ENCODE measurements at places on chromosomes 5 and 9.
A peak's percentile ranks its signal among the peaks of the same experiment; 100 is the strongest.

DNA sequence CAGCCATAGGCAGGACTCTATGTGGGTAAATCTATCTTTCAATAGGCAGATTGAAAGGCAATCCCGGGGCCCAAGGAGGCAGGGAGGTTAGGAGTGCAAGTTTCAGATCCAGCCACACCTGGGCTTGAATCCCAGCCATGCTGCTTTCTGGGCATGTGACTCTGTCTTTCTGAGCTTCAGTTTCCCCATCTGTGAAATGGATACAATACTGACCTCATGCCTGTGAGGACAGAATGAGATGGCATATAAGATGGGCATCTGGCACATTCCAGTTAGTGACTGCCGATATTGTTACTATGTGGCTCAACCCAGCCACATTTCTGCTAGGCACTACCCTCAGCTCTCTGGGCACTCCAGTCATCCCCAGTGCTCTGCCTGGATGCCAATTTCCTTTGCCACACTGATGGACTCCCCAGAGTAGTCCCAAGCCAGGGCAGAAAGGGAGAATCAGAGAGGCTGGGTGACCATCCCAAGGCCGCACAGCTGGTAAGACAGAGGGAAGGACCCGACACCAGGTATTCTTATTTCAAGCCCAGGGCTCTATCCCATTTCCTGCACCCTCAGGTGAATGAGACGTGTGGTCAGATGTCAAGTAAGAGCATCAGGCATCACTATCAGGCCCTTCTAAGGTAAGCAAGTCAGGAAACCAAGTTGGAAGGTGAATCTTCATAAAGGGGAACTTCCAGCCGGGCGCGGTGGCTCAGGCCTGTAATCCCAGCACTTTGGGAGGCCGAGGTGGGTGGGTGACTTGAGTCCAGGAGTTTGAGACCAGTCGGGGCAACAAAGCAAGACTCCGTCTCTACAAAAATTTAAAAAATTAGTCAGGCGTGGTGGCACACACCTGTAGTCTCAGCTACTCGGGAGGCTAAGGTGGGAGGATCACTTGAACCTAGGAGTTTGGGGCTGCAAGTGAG, 38.7 kb downstream of the SH3PXD2B start:
- no peak for DNase-seq

GRCh38 chr5:6424700-6425099, 24.0 kb upstream of the UBE2QL1 start:
- DNase-seq, result no peak

DNA sequence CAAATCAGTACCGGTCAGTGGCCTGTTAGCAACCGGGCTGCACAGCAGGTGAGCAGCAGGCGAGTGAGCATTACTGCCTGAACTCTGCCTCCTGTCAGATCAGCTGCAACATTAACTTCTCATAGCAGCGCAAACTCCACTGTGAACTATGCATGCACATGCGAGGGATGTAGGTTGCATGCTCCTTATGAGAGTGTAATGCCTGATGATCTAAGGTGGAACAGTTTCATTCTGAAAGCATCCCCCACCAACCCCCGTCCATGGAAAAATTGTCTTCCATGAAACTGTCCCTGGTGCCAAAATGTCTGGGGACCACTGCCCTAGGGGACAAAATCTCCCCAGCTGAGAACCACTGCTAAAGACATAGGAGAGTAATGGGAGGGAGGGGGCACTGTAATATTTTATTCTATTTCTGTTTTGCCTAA, 51.1 kb downstream of the P4HA2 start:
- DNase-seq, result no peak

GRCh38 chr9:111431684-111432083, 52.5 kb downstream of the ECPAS start:
- no peak for DNase-seq

GRCh38 chr9:5326893-5327548, 12.7 kb downstream of the RLN1 start:
- no peak for DNase-seq

DNA sequence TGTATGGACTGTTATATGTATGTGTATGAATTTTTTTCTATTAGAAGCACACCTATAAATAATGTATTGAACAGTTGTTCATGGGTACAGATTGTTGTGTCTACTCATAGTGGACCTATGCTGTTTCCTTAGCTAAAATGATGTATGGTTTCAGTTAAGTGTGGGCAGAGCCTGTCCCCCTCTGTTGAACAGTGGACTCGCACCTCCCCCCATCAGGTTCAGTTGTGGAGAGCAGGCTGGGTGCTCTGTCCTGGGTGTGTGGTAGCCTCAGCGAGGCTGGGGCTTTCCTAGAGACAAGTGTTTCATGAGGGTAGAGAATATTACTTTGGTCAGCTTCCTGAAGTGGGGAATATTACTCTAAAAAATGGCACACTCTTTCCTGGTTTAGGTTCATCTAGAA, 47.4 kb upstream of the LRRTM2 start:
- DNase-seq, result no peak

DNA sequence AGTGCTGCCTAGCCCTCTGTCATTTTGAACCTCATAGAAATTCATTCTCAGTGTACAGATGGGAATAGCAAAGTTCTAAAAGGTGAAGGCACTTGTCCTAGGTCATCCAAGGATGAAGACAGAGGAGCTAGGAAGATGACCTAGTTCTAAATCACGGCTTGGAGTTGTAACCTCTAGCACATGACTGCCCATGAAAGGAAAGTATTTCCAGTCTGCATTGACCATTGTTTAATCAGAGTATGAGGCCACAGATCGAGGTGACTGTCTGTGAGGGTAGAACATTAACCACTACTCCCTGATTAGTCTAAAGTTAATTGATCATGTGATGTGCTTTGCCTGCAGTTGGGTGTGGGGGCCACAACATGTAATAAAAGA, 674 bp upstream of the TNFSF15 start:
- no peak for DNase-seq

GRCh38 chr5:131810510-131811249, 13.9 kb upstream of the FNIP1 start:
- DNase-seq, result no peak

DNA sequence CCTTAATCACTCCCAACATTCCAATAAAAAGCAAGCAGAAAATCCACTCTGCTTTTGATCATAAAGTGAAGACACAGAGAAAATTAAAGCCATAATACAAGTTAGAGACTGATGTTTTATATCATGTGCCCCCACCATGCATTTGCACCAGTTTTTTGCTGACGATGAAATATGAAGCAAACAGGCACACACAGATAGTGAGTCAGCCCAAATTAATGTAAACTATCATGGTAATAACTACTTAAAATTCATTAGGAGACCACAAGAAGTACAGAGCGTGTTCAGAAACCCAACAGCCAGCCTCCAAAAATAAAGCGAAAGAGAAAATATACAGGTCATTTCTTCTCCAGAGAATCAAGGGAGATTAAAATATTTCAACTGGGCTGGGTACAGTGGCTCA, 46.4 kb upstream of the KDM4C start:
- no peak for DNase-seq

GRCh38 chr5:67215519-67216471, 19.2 kb upstream of the CD180 start:
- DNase-seq, result peak; percentile 55

- DNase-seq, result no peak
These were observed 174.9 kb downstream of the TMEM161B start for GRCh38 chr5:88093765-88094164.

- DNase-seq, result no peak
These were observed 348.2 kb downstream of the IRX2 start for GRCh38 chr5:2403296-2403695.

GRCh38 chr5:91641730-91642350, 258.7 kb upstream of the ARRDC3 start:
- DNase-seq, result no peak

GRCh38 chr5:18314192-18314778, 680.0 kb downstream of the TAF11L14 start:
- no peak for DNase-seq

DNA sequence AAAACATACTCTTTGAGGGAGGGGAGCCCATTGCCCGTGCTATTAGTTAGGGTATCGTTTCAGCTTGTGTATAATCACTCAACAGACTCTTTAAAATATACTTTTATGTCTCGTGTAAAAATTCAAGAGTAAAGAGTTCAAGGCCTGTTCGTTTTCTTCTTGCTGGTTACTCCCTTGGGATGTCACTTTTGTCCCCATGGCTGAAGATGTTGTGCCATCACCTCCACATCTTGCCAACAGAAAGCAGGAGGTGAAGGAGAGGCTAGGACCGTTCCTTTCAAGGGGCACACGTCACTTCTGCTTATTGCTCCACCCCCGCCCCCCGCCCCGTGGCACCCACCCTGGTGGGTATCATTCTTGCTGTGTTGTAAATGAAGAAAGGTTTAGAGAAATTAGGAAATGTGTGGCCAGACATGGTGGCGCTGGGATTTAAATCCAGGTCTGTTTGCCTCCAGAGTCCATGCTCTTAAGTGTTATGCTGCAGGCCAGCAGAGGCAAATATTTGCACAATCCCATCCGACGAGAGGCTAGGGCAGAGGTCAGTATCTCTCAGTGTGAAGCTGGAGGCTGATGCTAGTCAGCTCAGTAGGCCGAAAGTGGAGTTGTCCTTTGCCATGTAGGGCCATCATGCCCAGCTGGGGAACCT, 3.0 kb downstream of the MLANA start:
- no peak for DNase-seq

- no peak for DNase-seq
These were observed 28.1 kb downstream of the TSTD2 start for GRCh38 chr9:97604901-97605645.

- no peak for DNase-seq
These were observed 1.0 kb downstream of the KLF4 start for GRCh38 chr9:107488375-107489143.

GRCh38 chr5:143014017-143014651, 244.0 kb downstream of the ARHGAP26 start:
- DNase-seq, result no peak

DNA sequence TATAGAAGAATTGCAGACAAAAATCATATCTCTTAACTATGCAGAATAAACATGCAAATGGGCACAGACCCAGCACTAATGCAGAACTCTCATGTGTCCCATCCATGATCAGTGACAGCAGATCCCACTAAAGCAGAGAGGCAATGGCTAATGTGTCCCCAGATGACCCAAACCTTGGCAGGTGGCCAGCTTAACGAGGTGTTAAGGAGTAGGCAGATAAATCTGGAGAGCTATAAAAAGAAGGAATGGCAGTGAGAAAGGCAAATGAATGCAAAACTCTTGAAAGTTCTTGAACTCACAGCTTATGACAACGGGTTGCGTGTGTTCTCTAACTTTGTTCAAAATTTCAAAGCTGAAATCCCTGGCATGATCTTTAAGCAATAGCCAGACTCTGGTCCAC, 265.4 kb downstream of the RASEF start:
- DNase-seq, result no peak

DNA sequence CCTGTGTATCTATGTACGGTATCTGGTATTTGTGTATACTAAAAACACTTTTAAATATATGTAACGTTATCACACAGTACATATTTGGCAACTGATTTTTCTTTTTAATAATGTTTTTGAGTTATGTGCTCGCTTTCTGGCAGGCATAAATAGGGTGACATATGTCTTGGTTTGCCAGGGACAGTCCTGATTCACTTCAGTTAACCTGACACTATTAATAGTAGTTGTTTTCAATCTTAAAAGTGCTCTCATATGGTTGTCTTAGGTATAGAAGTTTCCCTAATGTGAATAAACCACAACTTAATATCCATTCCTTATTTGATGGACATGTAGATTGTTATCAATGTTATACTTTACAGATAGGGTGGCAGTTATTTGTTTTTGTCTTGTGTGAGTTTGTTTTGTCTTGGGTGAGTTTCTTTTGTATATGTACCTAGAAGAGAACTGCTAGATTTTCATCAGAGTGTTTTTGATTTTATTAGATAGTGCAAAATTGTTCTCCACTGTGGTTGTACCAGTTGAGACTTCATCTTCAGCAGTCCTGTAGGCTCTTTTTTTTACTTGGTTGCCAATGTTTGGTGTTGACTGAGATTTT, 7.9 kb downstream of the G3BP1 start:
- DNase-seq, result no peak

- no peak for DNase-seq
These were observed 32.0 kb downstream of the SEMA6A start for GRCh38 chr5:116542619-116543018.

DNA sequence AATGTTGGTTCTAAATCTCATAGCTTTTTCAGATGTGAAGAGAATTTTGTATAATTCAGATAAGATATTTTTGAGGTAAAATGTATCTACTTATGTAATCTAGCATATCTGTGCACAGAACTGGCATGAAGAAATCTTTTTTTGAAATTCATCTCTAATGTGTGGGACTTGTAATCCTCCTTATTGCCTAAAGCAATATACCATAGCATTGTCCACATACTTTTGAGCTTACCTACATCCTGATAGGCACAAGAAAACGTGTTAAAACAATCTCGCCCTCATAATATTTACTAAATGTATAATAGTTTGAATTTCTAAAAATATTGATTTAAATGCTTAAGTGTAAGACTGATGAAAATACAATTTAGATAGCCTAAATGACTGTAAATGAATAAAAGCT, 1686.5 kb upstream of the ACO1 start:
- no peak for DNase-seq

- no peak for DNase-seq
These were observed 165.6 kb upstream of the CCDC152 start for GRCh38 chr5:42591015-42591414.

DNA sequence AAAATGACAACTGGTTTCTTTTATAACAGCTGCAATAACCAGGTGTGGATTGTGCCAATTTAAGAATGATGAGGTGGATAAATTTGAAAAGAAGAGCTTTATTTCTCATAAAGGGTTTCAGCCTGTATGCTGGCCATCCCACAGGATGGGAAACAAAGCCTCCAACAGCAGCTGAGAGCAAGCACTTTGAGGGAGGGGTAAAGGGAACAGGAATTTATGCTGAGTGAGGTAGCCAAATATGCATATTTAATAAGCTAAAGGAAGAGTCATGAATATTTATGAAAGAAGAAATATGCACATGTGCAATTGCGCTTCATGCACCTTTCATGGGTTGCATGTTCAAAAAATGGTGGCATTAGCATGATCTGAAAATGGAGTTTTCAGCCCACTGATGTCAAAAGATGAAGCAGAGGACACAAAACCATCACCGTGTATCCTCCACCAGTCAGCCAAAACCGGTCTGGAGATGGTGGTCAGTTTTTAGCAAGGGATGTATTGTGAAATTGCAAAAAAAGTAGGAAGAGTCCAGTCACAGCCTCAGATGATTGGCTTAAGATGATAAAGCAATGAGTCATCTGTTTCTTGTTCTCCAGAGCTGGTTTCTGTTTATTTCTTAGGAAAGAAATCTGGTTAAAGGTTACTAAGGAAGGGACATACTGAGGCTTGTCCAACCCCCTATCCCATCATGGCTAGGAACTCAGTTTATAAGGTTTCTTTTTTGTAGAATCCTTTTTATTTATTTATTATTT, 47.9 kb downstream of the DEPDC1B start:
- no peak for DNase-seq

DNA sequence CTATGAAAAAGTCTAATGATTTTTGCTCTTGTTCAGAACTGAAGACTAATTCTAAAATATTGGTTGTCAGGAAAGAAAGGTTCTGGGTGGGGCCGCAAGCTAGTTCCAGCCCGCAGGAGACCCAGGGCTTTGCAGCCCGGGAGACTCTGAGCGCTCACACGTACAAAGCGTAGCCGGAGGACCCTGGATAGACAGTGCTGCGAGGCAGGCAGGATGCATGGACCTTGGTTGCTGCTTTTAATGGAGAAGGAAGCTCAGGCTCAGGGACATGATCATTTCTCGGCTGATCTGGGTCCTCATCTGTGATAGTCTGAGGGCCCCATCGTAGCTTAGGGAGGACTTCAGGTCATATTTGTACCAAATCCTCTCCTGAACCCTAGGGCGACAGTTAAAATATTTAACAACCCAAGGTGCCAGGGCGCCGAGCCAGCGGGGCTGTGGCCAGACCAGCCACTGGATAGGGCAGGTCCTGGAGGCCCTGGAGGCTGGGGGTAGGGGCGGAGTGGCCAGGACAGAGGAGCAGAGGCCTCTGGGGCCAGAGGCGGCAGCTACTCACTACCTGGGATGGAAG, 70.1 kb upstream of the UNC5A start:
- no peak for DNase-seq
